ENCODE measurements at places on chromosomes 6 and 20. TPM values are rescaled to one million over a fixed set of nuclear protein-coding genes. Genes with fewer than 3 reads are reported as not detected.

DNA sequence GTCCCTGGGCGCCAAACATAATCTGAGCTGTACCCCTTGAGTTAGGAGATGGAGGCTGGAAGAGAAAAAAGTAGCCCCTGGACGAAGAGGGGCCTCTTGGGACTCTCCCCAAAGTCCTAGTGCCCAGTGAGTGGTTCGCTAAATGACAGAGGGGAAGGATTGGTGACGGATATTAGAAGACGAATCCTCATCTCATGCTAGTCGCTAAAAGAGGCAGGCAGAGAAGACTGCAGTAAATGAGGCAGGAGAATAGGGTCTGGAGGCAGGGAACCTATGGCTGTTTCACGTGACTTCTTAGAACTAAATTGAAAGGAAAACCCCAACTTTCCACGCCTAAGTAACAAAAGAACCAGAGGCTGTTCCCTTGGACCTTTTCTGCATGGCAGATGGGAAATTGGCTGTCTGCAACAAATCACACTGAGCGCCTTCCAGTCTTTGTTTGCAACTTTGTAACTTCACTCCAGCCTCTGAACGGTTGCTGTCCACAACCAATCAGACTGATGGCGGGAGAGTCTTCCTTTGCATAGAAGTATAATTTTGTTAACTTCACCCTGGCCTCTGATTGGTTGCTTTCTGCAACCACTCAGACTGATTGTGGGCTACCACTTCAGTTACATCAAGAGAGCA is 731 bp upstream of the RBL1 start:
- no peak for DNase-seq

- no peak for DNase-seq
Observed at GRCh38 chr6:4008324-4009047, 70.5 kb downstream of the FAM217A start.

Gene PTCHD4
- 2.0 TPM for polyA plus RNA-seq

GRCh38 chr20:59147586-59147985 is 16.0 kb upstream of the ZNF831 start:
- DNase-seq: no peak

Gene RCAN2
- polyA plus RNA-seq: 22.6 TPM

GRCh38 chr20:31711179-31712111 is 11.2 kb downstream of the BCL2L1 start:
- DNase-seq: no peak

GRCh38 chr6:126147291-126147815 is 161.0 kb downstream of the TRMT11 start:
- DNase-seq: no peak

Gene SPAG4
- polyA plus RNA-seq: 8.1 TPM

DNA sequence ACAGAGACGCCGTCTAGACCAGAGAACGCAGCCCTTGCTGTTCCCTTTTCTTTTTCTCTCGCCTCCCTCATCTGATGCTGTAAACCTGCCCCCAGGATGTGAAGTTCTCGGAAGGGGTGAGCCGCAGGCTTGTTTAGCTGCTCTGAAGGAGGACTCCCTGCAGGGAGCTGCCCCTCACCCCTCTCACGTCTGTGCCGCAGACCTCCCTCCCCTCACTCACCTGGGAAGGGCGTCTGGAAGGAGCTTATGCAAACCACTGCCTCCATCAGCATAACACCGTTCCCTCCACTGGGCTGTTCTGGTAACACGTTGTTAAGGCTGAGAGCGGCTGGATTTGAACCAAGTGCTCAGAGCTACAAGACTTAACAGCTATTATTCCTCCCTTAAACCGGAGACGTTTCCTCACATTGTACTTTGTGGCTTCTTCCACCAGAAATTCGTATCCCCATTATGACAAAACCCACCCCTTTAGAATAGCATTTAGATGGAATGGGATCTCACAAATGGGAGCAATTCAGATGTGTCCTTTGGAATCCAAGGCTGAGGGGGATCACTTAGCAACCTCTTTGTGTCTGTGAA is 99.8 kb downstream of the SMOC2 start:
- DNase-seq: no peak

Gene PCIF1
- 52.7 TPM for polyA plus RNA-seq

Gene OR2J3
- not detected for polyA plus RNA-seq

DNA sequence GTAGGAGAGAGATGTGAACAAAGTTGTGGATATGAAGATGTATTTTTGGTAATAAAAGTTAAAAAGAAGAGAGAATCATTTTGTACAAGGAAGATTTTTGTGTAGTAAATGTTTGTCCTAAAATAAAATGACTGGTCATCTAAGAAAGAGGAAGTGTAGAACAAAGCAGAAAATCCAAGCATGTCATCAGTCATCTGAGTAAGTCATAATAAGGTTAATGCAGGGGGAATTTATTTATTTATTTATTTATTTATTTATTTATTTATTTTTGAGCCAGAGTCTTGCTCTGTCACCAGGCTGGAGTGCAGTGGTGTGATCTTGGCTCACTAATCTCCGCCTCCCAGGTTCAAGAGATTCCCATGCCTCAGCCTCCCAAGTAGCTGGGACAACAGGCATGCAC is 15.7 kb upstream of the CGA start:
- no peak for DNase-seq

DNA sequence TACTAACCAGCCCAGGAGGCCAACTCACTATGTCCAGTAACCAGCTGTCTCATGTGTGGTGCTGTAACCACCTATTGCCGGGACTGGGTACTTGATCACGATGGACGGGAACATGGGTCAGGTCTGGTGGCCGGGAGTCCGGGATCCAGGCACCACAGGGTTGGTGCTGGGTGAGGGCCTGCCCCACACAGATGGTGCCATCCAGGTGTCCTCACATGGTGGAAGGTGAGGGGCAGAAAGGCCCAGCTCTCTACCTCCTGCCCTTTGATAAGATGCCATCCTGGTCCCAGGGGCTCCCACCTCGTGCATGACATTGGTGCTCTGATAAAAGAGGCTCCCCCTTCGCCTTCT is 116.3 kb downstream of the TAF4 start:
- no peak for DNase-seq

- no peak for DNase-seq
Observed at GRCh38 chr20:60584221-60584620, 626.0 kb downstream of the CDH26 start.

Gene PNPLA1
- 1.7 TPM for polyA plus RNA-seq

Gene SLC24A3
- 3.5 TPM for polyA plus RNA-seq

DNA sequence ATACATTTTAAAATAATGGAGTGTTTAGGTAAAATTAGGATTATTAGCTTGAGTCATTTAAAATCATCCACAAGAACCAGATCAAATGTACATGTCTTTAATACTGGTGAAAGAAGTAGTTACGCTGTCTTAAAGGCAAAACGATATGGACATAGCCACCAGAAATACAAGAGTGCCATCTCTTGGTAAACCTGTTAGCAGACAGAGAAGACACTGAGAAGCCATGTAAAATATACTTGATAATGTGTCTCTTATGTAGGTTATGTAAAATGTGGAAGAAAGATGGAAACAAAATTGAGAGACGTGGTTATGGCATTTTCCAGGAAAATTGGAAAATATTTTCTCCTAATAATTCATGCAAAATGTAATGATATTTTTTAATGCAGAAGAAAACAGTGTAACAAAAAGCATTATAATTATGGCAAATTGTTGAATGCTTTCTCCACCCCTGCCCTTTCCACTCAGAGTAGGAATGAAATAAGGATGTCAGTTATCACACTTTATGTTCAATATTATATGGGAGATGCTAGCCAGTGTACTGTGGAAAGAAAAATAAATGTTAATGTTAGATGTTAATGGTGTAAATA is 12.2 kb upstream of the SLC17A2 start:
- no peak for DNase-seq

Gene KCNQ5
- polyA plus RNA-seq: 0.12 TPM

GRCh38 chr6:21053612-21054011 is 519.4 kb downstream of the CDKAL1 start:
- DNase-seq: no peak

DNA sequence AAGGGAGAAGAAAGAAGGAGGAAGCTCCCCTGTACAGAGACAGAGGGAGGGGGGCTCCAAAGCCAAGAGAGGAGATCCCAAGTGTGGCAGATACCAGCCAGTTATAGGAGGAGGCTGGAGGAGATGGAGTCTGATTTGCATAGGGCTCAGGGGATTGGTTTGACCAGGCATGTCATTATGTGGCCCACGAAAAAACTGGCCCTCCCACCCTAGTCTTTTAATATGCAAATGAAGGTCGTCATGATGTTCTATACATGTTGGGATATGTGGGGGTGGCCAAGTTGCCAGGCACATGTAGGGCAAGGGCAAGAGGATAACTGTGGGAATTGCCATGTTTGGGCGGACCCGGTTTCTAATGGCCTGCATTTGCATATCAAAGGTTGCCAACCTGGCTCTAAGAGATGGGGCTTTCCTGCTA is 17.6 kb upstream of the ZFP64 start:
- no peak for DNase-seq

DNA sequence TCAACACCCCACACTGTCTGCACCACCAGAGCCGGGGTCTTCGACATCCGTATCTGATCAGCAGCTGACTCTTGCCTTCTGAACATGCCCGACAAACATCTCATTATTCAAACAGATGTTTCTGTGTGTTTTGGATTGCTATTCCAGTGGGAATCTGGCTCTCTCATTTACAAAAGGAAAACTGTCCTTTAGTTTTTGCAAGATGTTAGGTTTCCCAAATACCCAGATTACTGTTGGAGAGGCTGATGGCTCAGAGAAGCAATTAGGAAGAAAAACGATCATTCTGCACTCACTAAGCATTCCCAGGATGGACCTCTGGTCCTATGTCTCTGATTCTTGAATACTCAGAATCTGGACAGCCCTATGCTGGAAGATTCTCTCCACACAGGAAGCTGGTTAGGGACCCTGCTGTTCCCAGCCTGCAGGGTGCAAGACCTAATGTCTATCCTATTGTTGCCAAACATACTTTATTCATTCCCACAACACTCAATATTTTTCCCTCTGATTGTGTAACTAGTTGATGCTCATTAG is 532.9 kb downstream of the CDH26 start:
- no peak for DNase-seq

Gene SIGLEC1
- polyA plus RNA-seq: 1.4 TPM

Gene UBE2C
- polyA plus RNA-seq: 74.4 TPM

GRCh38 chr6:157264701-157265100 is 58.6 kb downstream of the TMEM242 start:
- DNase-seq: no peak

Gene COL11A2
- 7.3 TPM for polyA plus RNA-seq

- no peak for DNase-seq
Observed at GRCh38 chr20:52259295-52259694, 67.7 kb upstream of the ZFP64 start.

GRCh38 chr6:36728289-36729160 is 30.9 kb downstream of the RAB44 start:
- DNase-seq: no peak

- DNase-seq: no peak
Observed at GRCh38 chr20:30610029-30610693, 647.3 kb upstream of the DEFB115 start.

Gene SRMS
- 0.17 TPM for polyA plus RNA-seq

DNA sequence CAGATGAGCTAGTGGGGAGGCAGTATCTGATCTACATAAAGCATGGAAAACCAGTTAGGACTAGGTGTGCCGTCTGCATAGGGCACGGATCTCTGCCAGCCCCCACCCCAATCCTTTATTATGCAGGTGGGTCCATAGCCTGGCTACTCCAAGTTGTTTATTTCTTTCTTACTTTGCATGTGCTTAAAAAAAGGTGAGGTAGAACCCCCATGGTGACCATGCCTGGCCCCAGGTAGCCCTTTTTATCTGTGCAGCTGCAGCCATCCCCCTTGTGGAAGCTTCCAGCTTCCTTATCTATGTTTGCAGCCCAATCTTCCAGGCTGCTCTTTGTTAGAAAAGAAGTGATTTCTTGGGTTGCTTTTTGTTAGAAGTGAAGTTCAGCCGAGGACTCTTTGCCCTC is 9.0 kb upstream of the TREM2 start:
- DNase-seq: no peak

DNA sequence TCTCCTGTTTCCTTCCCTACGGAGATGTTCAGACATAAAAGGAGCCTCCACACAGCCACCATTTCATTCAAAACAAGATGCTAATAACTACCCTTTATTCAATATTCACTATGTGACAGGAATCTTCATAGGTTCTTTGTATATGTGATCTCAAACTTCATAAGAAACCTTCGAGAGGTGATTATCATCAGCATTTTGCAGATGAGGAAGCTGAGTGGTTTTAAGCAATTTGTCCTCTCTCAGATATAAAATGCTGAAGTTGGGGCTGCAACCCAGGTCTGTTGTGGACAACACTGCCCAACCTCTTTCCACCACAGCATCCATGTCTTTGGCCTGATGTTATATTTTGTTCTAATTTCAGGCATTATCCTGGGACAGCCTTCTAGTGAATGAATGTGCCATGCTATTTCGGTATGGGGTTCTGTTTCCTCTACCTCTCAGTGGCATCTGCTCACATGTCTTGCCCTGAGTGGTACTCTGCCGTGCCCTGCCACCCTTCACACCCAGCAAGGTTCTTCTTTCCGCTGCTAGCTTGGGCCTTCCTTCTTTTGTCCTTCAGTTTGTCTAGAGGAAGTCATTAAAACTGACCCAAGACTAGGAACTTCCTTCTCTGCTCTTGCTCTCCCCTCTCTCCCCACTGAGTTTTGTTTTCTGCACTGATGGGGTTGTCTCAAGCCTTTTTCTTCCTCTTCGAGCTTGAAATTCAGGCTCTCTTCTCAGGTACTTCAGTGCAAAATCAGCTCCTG is 300.9 kb upstream of the PRDM1 start:
- DNase-seq: no peak

Gene CBFA2T2
- polyA plus RNA-seq: 26.8 TPM

DNA sequence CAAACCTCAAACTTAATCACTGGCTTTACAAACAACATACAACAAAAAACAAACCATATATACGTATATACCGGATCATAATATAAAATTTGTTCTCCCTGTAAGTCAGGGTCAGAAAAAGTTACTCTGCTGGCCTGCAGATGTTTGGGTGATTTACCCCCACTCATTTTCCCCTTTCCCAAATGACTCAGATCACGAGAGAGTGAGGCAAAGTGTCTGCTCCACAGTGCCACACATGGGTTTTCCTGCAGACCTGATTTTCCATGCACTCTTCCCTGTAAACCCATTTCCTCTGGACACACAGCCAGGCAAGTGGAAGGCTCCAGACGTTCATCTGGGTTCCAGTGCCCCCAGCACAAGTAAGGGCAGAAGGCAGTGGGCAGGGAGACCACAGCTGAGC is 23.5 kb downstream of the GFOD1 start:
- no peak for DNase-seq

GRCh38 chr6:136968837-136969236 is 46.7 kb downstream of the SLC35D3 start:
- no peak for DNase-seq

GRCh38 chr6:71248306-71248765 is 40.3 kb upstream of the OGFRL1 start:
- DNase-seq: peak; percentile 77

GRCh38 chr6:37116326-37116725 is 53.6 kb upstream of the PIM1 start:
- DNase-seq: no peak
